Thymus (tissue), 14 donors: ENCODE measurements at places on chromosomes 3 and 15. TPM values are rescaled to one million over a fixed set of nuclear protein-coding genes. Genes with fewer than 3 reads are reported as not detected.

- DNase-seq, result peak; percentile 90
These were observed 46.8 kb downstream of the MYO5A start for GRCh38 chr15:52481915-52482314.

DNA sequence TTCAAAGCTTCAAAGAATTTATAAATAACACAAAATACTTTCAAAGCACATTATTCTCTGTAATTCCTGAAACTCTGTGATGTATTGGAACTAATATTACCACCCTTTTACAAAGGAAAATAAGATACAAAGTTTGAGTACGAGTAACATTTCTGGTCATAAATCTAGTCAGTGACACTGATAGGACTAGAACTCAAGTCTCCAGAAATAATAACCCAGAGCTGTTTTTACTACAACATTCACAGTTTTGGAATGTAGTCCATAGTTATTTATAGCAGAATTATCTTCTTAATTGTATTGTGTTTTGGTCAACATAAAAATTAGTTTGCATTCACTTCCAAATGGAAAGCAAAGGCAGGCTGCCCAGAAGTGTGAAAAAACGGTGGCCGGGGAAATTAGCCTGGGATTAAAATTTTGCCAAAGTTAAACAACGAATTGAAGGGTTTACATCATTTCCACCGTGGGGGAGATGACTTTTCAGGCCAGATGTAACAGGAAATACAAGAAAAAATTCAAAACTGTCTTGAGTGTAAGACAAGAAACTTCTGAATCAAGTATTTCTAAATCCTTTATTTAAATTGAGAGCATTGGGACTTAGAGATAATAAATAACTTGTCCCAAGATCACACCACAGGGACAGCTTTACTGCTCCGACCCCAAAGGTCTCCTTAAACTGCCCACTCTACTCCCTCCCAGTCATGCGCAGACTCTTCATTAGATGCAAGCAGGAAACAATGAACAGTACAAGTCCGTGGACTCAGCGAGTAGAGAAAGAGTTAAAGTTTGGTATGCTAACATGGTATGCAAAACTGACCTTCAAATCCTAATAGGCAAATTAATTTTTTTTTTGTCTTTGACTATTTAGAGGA is 74.3 kb upstream of the VGLL4 start:
- no peak for DNase-seq

DNA sequence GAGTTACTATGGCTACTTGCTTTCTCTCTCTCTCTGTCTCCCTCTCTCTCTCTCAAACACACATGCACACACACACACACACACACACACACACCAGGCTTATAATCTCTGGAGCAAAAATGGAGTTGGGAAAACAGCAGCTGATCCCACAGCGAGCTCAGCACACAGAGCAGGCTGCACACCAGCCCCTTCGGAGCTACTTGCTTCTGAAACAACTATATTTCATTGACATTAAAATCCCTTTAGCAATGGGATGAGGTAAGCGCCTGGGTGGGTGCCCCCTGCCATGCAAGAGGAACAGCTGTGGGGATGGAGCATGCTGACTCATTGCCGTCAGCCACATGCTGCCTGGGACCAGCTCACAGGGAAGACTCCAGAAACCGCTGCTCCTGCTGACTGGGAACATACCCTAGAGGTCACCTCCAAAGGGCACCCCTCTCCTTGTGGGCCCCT is 45.7 kb downstream of the B3GNT5 start:
- no peak for DNase-seq

The POC1A gene
- 12.3 TPM for total RNA-seq

The ETFA gene
- 116 TPM for total RNA-seq

- DNase-seq, result no peak
These were observed 75.1 kb downstream of the VGLL4 start for GRCh38 chr3:11568503-11569155.

DNA sequence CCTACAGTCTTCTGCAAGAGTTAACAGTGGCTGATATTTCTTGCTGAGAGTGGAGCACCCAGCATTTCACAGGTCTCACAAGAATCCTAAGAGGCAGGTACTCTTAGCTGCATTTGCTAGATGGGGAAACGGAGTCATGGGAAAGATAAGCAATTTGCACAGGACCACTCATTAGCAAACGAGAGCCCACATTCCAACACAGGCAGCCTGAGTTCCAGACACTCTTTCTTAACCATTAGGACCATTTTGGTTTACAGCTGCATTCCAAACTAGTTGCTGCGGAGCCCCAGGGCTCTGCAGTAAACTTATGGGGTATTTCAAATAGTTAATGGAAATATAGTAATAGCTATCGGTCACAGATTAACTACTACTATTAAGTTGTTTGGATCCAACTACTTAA is 42.5 kb downstream of the LYZL4 start:
- DNase-seq, result no peak

GRCh38 chr15:65184305-65184867 is 756 bp downstream of the CLPX start:
- peak; percentile 62 for DNase-seq

The FANCD2OS gene
- total RNA-seq, result not detected

The IL17RE gene
- total RNA-seq, result 5.9 TPM

DNA sequence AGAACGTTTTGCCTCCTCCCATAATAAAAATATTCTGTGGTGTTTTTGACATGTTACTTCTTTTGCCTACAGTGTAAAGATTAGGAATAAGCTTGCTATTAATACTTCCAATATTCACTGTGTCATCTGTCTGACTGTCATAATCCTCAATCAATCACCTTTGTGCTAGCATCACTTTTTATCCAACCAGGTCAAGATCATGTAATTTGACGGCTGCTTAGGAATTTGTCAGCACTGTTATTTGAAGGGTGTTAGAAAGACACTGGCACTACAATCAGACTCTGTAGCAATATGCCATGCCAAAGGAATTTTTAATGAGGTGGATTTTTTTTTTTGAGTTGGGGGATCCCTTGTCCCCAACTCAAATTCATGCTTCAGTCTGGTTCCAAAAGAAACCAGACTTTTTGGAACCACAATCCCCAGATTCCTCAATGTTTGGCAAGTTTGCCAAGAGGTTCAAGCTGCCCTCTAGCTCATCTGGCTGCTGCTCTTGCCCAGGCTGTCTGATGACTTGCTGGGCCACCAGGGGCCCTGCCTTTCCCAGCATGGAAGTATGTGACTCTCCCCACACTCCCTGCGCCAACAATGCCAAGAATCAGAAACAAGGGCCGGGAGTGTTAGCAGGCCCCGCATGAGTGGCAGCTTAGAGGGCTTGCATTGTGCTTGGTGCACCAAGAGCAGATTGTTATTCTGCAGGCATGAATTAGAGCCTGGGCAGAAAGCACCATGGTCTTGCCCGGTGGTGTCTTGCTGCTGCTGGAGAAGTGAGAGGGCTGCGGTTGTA is 58.6 kb upstream of the TSC22D2 start:
- DNase-seq, result no peak

The ST8SIA2 gene
- total RNA-seq, result 2.1 TPM

The MCF2L2 gene
- 1.1 TPM for total RNA-seq

DNA sequence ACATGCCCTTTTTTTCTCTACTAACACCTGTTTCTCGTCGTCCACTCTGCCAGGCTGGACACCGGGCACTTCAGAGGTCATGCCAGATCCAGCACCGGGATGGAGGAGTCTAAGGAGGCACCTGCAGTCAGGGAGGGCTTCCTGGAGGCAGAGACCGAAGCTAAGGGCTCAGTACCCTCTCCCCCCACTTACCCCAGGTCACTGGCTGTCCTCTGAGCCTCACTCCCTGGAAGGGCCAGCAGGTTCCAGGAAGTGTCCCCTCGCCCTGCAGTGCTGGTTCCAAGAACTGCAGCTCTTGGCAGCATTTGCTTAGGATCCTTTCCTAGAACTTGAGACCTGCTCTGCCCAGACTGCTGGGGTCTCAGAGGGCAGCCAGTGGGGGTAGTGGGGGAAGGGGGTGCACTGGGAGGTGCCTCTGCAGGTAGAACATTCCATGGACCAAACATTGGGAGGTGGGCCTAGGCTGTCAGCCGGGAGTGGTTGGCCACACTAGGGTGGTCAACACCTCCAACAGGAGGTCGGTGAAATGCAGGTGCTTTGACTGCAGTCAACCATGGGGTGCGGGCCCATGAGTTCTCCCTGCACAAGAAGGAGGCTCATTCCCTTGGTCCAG is 11.3 kb downstream of the CISH start:
- no peak for DNase-seq

- DNase-seq, result no peak
These were observed 118.6 kb upstream of the PRICKLE2 start for GRCh38 chr3:64343689-64344430.

The OSBPL10 gene
- 1.4 TPM for total RNA-seq

The KIF15 gene
- total RNA-seq, result 43.4 TPM

The CIDEC gene
- 0.14 TPM for total RNA-seq

DNA sequence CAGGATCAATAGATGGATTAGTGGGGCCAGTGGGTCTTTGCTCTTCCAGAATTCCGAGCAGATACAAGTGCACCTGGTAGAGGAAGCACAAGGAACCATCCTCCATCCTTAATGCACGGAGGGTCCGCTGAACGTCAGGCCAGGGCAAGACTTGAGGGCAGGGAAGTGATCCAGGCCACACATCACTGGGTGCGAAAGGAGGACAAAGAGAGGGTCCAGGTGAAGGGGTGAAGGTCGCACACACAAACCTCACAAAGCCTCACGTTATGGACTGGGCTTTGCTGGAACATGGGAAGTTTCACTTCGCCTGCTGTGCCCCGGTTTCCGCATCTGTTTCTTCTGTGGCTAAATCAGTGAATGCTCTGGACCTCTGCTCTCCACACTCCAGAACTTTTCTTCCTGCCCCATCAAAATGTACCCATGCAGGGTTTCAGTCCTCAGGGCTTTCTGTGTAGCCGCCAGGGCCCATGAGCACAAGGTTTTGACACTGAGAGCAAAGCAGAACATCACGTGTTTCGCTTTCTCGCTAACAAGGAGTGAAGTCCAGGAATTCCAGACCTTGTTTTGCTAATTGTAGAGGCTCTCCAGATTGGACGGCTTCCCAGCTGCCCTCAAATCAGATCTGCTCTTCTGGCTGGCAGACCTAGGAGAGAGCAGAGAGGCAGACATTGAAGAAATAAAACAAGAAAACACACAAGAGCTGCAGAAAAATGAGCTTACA is 56.3 kb downstream of the KLF15 start:
- DNase-seq, result no peak

The ADGRG7 gene
- 0.14 TPM for total RNA-seq

DNA sequence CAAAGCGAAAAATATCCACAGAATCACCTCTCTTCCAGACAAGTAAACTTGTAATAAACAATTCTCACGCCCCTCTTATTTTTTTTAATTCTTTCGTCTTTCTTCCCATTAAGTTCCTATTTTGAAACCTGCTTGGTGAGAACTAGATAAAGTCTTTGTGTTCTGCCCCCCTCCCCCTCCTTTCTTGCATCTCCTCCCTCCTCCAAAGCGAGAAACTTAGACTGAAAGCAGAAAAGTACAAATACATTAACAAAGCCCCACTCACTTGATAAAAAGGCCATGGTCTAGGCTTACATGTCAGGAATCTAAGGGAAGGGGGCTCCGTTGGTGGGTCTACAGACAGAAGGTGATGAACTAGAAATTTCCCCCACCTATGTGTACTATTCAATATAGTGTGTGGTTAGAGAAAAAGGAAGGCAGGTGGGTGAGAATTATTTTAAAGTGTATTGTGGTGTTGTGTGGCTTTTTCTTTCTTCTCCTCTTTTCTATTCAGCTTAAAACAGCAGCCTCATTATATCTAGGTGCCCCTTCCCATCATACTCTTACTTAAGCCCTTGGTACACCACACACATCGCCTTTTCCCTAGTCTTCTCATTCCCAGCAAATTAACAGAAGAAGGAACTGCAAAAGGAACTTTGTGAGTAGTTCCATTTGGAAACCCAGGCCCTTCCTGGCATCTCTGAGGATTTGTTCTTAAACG is 215.3 kb downstream of the MEIS2 start:
- DNase-seq, result no peak

GRCh38 chr15:27686369-27686768 is 412.7 kb downstream of the OCA2 start:
- DNase-seq, result no peak

DNA sequence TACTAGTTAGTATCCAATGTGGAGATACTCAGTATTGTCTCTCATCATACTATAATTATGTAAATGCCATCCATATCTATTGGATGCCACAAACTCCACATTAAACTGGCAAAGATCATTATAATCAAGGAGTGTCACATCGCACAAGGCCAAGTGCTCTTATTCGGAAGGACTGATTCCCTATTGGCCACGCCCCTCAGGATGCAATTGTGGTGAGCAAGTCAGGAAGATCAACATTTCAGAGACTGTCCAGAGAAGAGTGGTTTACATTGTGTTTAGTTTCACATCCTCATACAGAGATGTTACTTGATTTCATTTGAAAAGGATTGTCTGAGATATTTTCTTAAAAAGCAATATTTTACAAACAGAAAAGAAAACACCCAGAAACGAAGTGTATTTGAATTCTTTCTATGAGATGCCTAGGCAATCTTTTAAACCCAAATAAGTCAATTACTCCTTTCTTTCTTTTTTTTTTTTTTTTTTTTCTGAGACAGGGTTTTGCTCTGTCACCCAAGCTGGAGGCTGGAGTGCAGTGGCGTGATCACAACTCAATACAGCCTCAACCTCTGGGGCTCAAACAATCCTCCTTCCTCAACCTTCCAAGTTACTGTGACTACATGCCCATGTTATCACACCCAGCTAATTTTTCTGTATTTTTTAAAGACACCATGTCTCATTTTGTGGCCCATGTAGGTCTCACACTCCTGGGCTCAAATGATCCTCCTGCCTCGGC is 369.1 kb downstream of the RBMS3 start:
- DNase-seq, result peak; percentile 16

The ACAA1 gene
- 33.3 TPM for total RNA-seq

DNA sequence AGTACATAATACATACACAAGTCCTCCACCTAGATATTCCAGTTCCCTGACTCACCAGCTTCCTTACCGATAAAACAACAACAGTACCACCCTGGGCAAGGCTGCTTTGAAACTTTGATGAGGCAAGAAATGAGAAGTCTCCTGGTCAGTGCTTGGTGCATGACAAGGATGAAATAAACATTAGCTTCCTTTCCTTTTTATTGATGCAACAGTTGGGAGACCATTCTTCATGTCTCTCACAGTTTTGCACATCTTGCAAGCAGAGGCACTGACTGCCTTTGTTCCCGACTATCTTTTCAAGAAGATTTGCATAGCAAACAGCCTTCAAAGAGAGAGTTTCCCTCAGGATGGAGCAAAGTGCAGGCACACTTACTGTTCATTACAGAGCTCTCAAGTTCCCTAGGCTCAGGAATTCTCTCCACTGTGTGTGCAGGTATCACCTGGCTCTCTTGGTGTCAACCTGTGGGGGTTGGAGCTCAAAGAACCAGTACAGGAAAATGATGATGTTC is 65.2 kb downstream of the MYLK start:
- DNase-seq, result no peak

DNA sequence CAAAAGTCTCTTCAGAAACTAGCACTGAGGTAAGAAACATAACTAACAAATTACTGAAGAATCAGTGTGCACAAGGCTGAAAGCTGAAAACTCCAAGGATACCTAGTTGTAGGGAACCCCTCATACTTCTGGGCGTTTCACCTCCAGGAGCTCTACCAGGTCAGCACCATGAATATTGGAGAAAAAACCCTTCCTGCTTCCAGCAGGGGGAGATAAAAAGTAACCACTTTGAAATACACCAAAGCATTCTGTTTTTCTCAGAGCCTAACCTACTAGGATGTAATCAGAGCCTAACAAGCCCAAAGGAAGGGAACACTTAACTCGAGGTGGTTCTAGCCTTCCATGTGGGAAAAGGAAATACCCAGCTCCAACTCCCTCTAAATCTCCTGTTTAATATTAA is 175.8 kb upstream of the MME start:
- DNase-seq, result peak; percentile 13

- DNase-seq, result no peak
These were observed 596 bp upstream of the SGO1 start for GRCh38 chr3:20186600-20187004.

GRCh38 chr3:106367496-106367895 is 498.7 kb upstream of the CBLB start:
- DNase-seq, result no peak
